ENCODE measurements at places on chromosomes 7 and 10.

GRCh38 chr10:76311752-76312636 is 880.6 kb downstream of the LRMDA start:
- DNase-seq, result no peak

DNA sequence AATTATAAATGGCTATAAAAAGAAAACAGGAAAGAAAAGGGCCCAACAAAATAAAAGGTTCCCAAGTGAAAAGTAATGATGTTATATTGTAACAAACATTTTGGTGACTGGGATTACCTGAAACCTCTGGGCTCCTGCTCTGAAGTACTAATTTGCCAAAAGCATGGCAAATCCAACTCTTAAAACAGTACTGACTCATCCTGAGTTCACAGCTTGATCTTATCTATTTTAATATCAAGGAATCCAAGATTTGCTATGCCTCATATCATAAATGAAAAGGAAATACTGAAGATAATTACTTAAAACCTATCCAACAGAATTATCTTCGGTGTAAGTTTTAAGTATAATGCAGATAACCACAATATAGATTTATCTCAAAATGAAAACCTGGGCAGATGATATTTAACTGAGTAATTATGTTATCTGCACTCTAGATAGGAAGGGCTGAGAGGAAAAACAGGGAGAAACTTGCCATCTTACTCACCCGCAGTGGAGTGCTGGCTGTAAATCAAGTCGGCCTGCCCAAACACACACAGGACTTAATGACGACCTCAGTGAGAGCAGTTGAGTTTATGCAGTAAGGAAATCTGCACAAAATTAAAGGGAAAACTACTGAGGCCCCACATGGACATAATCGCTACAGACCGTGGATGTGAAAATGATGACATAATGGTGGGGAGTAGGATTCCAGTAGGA is 48.4 kb downstream of the MPP7 start:
- no peak for DNase-seq

- no peak for DNase-seq
Measured at GRCh38 chr7:3332308-3332707, 31.3 kb downstream of the SDK1 start.

- DNase-seq, result no peak
Measured at GRCh38 chr10:45599646-45600045, 72.9 kb downstream of the ZFAND4 start.

DNA sequence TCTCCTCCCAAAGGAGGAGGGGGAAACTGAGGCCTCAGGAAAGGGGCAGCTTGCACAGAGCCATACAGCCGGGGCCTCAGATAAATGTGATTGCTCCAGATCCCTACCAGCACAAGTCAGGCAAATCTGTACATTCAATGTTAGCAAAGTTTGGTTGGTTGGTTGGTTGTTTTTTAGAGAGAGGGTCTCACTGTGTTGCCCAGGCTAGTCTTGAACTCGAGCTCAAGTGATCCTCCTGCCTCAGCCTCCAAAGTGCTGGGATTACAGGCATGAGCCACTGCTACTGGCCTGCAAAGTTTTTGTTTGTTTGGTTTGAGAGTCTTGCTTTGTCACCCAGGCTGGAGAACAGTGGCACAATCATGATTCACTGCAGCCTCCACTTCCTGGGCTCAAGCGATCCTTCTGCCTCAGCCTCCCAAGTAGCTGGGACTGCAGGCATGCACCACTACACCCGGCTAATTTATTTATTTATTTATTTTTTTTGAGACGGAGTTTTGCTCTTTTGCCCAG is 30.0 kb upstream of the TNRC18 start:
- no peak for DNase-seq

GRCh38 chr7:24325708-24326107 is 41.7 kb downstream of the NPY start:
- no peak for DNase-seq

DNA sequence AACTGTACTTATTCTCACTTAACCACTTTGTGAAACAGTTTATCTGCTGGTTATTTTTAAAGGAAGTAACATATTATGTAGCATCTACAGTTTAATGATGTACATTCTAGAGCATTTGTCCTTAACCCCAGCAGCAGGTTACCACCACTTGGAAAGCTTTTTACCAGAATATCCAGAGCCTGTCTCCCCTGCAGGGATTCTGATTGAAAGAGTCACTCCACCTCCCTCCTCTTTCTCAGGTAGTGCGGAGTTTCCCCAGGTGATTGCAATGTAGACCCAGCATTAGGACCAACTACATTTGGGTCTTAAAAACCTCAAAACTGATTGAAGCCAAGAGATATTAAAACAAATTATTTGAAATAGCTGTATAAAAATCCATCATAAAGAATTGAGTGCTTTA is 53.1 kb downstream of the NRG3 start:
- DNase-seq, result no peak

DNA sequence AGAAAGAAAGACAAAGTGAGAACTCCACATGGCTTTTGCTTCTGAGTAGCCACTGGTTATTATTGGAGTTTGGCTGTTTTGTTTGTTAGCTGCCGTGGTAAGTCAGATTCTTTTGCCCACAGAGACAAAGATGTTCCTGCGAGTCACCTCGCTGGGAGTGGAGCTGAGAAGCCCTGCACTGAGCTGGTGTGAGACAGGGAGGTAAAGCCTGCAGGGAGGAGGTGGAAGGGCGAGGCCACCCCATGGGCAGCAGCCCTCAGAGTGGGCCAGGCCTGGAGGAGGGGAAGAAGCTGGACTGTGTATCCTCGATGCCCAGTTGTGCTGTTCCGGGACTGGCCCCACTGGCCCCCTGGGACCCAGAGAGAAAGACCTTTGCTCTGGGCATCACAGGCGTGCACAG is 14.3 kb upstream of the NOM1 start:
- no peak for DNase-seq

GRCh38 chr7:39145935-39146334 is 168.2 kb downstream of the POU6F2 start:
- no peak for DNase-seq

DNA sequence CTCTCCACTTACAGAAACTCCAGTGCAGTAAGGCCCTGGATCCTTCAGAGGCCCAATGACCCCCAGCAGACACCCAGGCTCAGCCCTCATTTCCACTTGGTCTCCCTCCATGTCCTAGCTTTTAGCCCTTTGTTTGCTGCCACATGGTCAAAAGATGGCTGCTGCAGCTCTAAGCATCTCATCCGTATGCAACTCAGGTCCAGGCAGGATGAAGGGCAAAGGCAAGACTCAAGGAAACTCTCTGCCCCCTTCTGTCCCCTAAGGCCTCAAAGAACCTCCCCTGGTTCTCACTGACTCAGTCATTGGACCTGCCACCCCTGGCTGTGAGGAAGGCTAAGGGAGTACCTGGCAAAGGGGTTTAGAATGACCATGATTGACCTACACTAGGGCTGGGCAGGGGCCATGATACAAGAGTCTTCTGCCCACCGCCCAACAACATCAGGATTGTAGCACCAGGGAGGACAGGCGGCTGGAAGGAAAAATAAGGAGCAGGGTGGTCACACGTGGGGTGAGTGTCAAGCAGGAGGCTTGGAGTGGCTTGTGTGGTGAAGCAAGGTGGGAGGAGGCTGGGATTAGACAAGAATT is 303.8 kb upstream of the ZMIZ1 start:
- no peak for DNase-seq

- no peak for DNase-seq
Measured at GRCh38 chr7:25255611-25256332, 27.5 kb upstream of the NPVF start.

GRCh38 chr10:27482984-27483956 is 20.8 kb upstream of the RAB18 start:
- DNase-seq, result no peak

- no peak for DNase-seq
Measured at GRCh38 chr10:42986633-42987032, 90.2 kb upstream of the RET start.

DNA sequence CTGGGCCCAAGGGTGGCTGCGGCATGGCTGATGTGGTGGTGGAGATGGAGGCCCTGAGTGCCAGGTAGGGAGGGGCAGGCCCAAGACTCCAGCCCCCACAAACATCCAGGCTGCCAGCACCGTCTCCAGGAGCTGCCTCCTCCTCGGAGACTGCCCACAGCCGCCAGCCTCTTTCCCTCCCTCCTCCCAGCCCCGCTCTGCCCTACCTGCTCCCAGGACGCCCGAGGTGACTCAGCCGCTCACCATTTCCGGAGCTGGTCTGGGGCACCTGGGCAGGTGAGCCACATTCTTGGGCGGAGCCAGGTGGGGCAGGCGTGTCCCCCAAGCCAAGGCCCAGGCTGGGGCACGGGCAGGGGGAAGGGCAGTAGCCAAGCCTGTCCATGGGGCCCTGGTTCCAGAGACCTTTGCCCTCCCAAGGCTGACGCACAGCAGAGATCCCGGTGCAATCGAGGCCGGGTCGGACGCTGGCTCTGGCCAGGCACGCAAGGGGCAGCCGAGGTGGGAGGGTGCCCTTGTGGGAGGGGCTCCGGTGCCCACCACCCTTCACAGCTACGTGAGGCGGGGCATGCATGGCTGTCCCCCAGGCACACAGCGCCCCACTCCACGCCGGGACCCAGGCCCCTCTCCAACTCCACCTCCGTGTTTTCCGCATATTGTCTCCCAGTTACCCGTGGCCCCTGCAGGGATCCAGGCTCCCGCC is 8.8 kb downstream of the ADAP1 start:
- DNase-seq, result no peak

GRCh38 chr10:31188792-31189406 is 130.1 kb upstream of the ZEB1 start:
- DNase-seq, result no peak

DNA sequence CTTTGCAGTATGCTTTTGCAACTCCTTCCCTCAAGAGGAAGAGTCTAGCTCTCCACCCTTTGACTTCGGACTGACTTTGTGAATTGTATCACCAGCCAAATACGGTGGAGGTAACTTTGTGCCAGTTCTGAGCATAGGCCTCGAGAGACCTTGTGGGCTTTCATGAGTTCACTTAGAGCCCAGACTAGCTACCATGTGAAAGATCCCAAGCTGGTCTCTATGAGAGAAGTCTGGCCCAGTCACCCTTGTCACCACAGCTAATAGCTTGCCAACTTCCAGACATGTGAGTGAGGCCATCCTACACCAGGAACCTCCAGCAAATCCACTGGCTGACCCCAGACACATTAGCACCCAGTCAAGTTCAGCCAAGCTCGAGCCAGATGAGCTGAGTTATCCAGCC is 72.2 kb upstream of the EXOC4 start:
- no peak for DNase-seq

DNA sequence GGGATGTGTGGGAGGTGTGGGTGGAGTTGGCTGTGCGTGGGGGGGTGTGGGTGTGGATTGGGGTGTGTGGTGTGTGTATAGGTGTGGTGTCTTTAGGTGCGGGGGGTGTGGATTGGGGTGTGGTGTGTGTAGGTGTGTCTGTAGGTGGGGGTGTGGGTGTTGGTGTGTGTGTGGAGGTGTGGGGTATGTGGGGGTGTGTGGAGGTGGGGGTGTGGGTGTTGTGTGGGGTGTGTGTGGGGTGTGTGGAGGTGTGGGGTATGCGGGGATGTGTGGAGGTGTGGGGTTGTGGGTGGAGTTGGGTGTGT is 33.9 kb downstream of the SPDYE17 start:
- DNase-seq, result no peak

DNA sequence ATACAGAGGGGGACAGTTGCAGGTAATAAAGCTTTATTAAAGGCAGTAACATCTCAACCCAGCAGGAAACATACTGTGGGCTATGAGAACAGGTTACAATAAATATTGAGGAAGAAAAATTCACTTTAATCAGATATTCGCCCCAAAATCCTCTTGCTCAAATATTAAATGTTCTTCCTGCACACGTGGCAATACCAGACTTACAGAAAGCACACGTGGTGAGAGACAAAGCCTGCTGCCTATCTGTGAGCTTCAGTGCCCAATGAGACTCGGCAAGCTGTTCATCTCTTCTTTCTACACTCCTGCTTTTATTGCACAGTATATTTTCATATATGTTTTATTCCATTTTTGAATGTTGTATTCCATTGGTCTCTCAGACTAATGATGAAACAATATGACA is 113.2 kb downstream of the OR13A1 start:
- DNase-seq, result no peak

- no peak for DNase-seq
Measured at GRCh38 chr7:154868921-154869320, 134.0 kb downstream of the PAXIP1 start.

GRCh38 chr7:30168835-30169573 is 34.2 kb downstream of the MTURN start:
- DNase-seq, result no peak

DNA sequence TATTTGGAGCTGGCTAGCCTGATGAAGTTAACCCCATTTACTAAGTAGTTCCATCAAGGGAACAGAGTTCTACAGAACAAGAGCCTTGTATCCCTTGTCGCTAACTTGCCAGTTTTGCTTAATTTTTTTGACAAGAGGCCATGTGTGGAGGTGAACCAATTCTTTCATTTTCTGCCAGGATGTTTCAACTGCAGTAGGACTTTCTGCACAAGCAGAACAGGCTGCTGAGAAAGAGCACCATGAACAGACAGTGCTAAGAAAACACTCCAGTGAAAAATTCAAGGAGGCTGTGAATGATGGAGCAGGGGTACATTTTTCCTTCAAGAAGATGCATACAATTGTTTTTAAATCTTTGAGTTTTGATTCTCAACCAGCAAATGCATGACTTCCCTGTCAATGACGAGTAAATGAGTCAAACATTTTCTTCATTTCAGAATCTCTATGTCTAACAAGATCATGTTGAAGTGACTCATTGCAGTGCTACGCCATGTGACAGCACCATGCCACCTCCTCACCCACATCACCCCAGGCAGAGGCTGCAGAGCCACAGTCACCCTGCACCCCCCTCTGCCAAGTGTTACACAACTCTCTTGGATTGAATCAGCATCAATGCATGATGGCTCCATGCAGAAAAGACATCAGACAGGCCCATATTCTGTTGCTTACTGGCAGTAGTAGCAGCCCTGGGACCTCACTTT is 193.1 kb downstream of the COBL start:
- DNase-seq, result peak; percentile 44

DNA sequence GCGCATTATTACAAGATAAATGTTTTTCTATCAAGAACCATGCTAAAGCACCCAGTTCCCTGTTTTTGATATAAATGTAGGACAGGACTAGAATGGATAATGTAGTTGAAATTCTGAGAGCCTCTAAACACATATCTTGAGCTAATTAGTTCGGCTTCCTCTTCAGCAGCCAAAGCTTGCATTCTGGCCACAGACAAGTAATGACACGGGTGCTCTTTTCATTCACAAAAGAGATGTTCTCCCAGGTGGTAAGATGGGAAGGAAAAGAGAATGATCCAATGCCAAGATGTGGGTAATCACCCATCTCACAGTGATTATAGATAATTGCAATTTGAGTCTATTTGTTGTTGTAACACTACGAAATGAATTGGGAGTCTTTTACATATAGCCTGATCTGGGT is 246.5 kb downstream of the KIAA1217 start:
- no peak for DNase-seq

DNA sequence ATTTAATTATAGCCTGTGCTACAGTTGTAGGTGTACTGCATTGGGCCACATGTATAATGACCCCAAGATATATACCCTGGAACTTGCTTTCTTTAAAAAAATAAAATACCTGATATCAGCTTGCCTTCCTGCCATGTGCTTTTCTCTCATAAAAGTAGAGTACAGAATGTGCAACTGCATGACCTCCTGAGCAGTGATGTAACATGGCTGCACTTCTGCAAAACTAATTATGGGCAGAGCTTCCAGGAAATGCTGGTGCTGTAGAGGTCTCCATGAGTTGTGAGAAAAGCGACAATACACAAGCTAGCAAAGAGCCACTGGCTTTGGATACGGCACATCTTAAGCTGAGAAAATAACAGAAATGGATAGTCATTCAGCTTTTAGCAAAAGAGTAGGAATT is 6.5 kb upstream of the ERLIN1 start:
- no peak for DNase-seq
